Cardiac septum (tissue), 1 donor: ENCODE measurements at places on chromosomes 11 and 22. TPM values are rescaled to one million over a fixed set of nuclear protein-coding genes. Genes with fewer than 3 reads are reported as not detected.

DNA sequence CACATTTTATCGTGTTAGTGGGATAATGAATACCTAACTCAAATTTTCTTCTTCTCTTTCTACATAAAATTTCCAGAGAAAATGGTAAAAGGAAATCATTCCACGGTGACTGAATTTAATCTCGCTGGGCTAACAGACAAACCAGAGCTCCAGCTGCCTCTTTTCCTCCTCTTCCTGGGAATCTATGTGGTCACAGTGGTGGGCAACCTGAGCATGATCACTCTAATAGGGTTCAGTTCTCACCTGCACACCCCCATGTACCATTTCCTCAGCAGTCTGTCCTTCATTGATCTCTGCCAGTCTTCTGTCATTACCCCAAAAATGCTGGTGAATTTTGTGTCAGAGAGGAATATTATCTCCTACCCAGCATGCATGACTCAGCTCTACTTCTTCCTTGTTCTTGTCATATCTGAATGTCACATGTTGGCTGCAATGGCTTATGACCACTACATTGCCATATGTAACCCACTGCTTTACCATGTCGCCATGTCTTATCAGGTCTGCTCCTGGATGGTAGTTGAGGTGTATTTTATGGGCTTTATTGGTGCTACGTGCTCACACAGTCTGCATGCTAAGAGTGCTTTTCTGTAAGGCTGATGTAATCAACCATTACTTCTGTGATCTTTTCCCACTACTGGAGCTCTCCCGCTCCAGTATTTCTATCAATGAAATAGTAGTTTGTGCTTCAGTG lies 24.1 kb downstream of the OR10D3 start:
- DNase-seq, result no peak

DNA sequence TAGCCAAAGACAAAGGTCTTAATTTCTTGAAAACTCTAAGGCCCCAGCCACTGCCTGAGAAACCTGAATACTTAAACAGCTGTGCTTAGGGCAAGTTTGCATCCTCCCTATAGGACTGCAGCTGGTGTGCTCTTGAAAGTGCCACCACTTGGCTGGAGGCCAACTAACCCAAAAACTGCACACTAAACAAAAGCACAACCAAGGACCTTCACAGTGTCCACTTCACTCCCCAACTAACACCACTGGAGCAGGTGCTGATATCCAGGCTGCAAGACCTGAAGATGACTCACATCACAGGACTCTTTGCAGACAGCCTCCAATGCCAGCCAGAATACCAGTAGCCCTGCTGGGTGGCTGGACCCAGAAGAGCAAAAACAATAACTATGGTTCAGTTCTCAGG lies 357.7 kb upstream of the ARHGAP42 start:
- no peak for DNase-seq

GRCh38 chr11:74470526-74470925 lies 3.2 kb upstream of the KCNE3 start:
- DNase-seq, result no peak

- DNase-seq, result peak; percentile 76
Measured at GRCh38 chr11:74466916-74467885, at the start of gene KCNE3. Gene KCNE3, minus strand, starts transcription at chr11:74467549. Its CDS starts 9,986 bp downstream, at chr11:74457563.

GRCh38 chr22:31968022-31968421 lies 23.7 kb downstream of the YWHAH start:
- peak; percentile 20 for DNase-seq

- no peak for DNase-seq
Measured at GRCh38 chr22:33519974-33520903, 400.0 kb downstream of the LARGE1 start.

GRCh38 chr11:118002010-118002540 lies 15.9 kb downstream of the IL10RA start:
- no peak for DNase-seq

- no peak for DNase-seq
Measured at GRCh38 chr11:22807855-22808570, 21.6 kb downstream of the SVIP start.

DNA sequence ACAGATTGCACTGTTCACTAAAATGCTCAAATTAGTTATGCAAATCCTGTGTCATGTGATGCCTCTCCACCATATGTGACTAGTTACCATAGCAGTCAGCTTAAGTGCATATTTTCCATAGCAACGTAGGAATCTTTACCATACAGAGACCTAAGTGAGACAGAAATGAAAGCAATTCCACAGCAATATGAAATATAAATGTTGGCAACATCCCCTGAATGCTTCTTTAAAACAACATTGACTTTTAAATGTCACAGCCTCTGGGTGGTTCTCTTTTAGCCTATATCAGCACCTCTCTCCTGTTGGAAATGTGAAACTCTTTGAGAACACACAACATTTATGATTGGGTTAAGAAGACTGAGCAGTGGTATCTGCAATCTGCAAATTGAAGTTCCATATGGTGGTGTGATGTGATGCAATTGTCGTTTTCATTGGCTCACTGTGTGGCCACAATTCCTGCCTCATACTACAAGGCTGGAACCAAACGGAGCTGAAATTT lies 814.6 kb downstream of the DLG2 start:
- DNase-seq, result no peak

GRCh38 chr22:48869161-48869560 lies 958.5 kb downstream of the BRD1 start:
- DNase-seq, result peak; percentile 56

- no peak for DNase-seq
Measured at GRCh38 chr22:35592418-35592967, 24.6 kb downstream of the MB start.

GRCh38 chr22:31122532-31123291 lies at the start of gene INPP5J:
Gene INPP5J, plus strand, starts transcription at chr22:31122966. Its CDS starts 49 bp downstream, at chr22:31123015.
- no peak for DNase-seq

DNA sequence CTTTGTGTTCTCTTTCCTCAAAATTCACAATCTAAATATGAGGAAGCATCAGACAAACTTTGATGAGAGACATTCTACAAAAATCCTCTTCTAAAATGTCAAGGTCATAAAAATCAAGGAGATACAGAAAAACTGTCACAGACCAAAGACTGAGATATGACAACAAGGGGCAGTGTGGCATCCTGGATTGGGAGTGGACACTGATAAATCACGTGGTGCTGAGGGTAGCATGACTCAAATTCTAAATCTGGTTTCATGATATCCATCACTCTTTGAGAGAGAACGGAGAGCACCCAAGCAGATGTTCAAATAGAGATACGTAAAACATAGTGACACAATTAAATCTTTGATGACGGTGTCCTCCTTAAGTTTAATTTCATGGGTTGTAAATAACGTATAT lies 13.0 kb upstream of the CARD18 start:
- no peak for DNase-seq

ROBO4 gene
- total RNA-seq, result 15.9 TPM

GSTT2B gene
- total RNA-seq, result 21.1 TPM

DDI1 gene
- not detected for total RNA-seq
